ENCODE measurements at places on chromosomes 2 and 18. TPM values are rescaled to one million over a fixed set of nuclear protein-coding genes. Genes with fewer than 3 reads are reported as not detected.

DNA sequence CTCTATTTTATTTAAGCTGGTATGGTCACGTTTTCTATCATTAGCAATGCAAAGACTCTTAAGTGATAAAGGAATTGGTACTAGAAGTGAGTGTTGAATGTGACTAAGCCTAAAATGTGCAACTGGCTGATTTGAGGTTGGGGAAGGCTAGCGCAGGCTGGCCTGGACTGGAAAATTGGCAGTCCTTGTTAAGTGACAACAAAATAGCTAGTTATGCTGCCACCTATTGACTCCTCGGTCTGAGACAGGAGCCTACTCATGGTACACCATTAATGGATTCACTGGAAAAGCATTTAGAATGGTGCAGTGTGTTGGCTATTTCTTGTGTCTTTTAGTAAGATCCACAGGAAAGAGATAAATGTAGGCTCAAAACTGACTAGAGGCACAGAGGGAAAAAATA lies 5.7 kb upstream of the WIPF1 start:
- H3K36me3 ChIP-seq = no peaks in the 10 kb centered on the region
- H3K27me3 ChIP-seq = no peaks in the 10 kb centered on the region
- H3K27ac ChIP-seq = no peak overlapping the region
- no peak overlapping the region for H3K4me3 ChIP-seq
- peaks cover 80% of the 10 kb centered on the region for H3K4me1 ChIP-seq

DNA sequence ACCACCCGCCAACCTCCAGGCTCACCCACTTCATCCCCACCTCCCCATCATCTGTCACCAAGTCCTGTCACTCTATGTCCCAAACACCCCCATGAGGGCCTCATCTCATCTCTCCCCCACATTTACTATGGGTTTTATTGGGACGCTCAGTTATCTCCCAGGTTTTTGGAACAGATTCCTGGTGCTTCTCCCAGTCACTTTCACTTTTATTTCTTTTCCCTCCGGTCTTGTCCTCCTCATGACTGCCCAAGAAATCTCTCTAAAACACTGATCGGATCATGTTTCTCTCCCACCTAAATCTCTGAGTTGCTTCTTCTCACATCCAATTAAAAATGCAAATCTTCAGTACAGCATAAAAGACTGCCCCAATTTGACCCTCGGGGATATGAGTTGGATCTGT lies 273.1 kb downstream of the PHLPP1 start:
- H3K36me3 ChIP-seq = no peaks in the 10 kb centered on the region
- no peaks in the 10 kb centered on the region for H3K27me3 ChIP-seq
- no peak overlapping the region for H3K27ac ChIP-seq
- no peak overlapping the region for H3K4me3 ChIP-seq

DCC gene
- total RNA-seq = not detected

LAMA1 gene
- total RNA-seq = not detected

SERPINB10 gene
- total RNA-seq = not detected

TAF4B gene
- 19.5 TPM for total RNA-seq

DNA sequence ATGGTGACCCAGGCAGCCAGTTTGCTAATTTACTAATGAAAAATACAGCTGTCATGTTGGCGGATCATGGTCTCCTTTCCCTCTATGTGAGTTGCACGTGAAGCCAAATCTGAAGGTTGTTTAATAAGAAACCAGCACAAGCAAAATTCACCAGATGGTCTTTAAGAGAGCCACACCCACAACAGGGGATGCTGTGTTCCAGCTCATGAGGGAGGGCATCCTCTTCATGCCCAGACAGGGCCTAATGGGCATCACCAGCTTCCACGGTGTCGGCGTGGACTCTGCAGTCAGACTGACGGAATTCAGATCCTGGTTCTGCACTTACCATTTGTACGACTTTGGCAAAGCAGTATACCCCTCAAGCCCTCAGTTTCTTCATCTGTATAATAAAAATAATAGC lies 39.9 kb downstream of the TMEM247 start:
- no peak overlapping the region for H3K4me3 ChIP-seq
- H3K27me3 ChIP-seq = no peaks in the 10 kb centered on the region

FEV gene
- not detected for total RNA-seq

DNA sequence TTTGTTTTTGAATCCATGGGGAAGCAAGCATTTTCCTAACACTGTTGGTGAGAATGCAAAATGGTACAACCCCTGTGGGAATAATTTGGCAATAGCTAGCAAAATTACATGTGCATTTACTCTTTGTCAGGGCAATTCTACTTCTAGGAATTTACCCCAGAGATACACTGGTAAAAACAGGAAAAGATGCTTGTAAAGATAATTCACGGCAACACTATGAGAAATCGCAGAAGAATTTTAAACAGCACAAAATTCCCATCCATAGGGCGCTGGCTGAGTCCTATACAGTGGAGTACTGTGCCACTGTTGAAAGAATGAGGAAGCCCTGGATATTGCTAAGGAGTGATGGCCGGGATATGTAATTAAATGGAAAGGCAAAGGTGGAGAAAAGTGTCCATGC lies 75.8 kb downstream of the DGKD start:
- H3K27ac ChIP-seq = no peak overlapping the region
- DNase-seq = no peak
- no peaks in the 10 kb centered on the region for H3K36me3 ChIP-seq
- H3K27me3 ChIP-seq = no peaks in the 10 kb centered on the region

LRATD1 gene
- total RNA-seq = not detected

SERPINB7 gene
- not detected for total RNA-seq

- no peak overlapping the region for H3K4me3 ChIP-seq
- no peaks in the 10 kb centered on the region for H3K4me1 ChIP-seq
- no peak for DNase-seq
These were observed 386.9 kb downstream of the FIGN start for GRCh38 chr2:163348857-163349380.

DNA sequence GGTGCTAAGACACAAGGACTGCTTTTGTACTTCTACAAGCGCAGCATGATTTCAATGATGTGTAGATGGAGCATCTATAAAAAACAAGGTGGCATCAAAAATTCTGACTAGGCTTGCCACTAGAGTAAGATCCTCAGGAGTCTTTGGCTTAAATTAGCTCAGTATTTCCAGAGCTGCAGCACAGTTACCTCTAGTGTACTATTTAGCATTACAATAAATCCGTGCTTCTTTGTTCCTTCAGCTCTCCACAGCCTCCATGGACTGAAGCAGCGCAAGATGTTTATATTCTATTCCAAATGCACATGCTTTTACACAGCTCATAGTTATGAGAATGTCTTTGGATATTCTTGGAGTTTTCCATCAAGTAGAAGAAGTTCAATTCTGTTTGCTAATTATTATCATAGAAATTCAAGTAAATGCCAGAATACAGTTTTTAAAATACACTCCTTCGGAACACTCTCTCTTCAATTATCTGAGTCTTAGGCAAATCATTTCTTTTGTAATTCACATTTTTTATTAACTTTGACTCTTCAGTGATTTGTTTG lies 1133.0 kb upstream of the LRRTM1 start:
- H3K36me3 ChIP-seq = no peaks in the 10 kb centered on the region
- no peak overlapping the region for H3K4me3 ChIP-seq
- H3K4me1 ChIP-seq = no peaks in the 10 kb centered on the region
- DNase-seq = no peak
- no peak overlapping the region for H3K27ac ChIP-seq
- H3K27me3 ChIP-seq = no peaks in the 10 kb centered on the region

CRYBA2 gene
- not detected for total RNA-seq

- H3K27ac ChIP-seq = no peak overlapping the region
- DNase-seq = no peak
- H3K27me3 ChIP-seq = no peaks in the 10 kb centered on the region
- no peak overlapping the region for H3K4me3 ChIP-seq
- H3K4me1 ChIP-seq = no peaks in the 10 kb centered on the region
These were observed 42.0 kb upstream of the LTBP1 start for GRCh38 chr2:32904751-32905150.

GRCh38 chr2:102149644-102150455 lies 7.3 kb downstream of the IL1R1 start:
- no peak overlapping the region for H3K4me3 ChIP-seq
- no peaks in the 10 kb centered on the region for H3K27me3 ChIP-seq
- H3K4me1 ChIP-seq = no peaks in the 10 kb centered on the region
- no peak overlapping the region for H3K27ac ChIP-seq

- H3K27me3 ChIP-seq = no peaks in the 10 kb centered on the region
- no peak overlapping the region for H3K27ac ChIP-seq
- no peak overlapping the region for H3K4me3 ChIP-seq
These were observed 179.6 kb downstream of the VAPA start for GRCh38 chr18:10093445-10093844.

ABCA12 gene
- not detected for total RNA-seq

DNA sequence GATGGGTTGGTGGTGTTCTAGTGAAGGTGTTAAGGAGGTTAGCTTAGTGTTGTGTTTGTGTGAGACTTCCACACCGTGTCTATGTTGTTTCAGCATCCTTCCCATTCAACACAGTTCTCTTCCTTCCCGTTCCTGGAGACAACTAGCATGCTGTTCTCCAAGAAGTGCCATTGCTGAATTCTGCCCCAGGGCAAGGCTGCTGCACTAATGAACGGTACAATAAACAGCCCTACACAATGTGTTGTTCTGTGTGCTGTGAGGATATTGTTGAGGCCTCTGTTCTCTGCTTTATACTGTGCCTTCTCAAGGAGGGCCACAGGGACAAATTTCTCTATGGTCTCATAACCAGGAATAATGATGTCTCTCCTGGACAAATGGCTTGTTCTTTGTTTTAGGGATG lies 39.8 kb upstream of the ZEB2 start:
- H3K27ac ChIP-seq = no peak overlapping the region
- no peaks in the 10 kb centered on the region for H3K36me3 ChIP-seq
- H3K4me1 ChIP-seq = no peaks in the 10 kb centered on the region
- no peaks in the 10 kb centered on the region for H3K27me3 ChIP-seq
- H3K4me3 ChIP-seq = no peak overlapping the region

CYP1B1 gene
- 19.4 TPM for total RNA-seq

DNA sequence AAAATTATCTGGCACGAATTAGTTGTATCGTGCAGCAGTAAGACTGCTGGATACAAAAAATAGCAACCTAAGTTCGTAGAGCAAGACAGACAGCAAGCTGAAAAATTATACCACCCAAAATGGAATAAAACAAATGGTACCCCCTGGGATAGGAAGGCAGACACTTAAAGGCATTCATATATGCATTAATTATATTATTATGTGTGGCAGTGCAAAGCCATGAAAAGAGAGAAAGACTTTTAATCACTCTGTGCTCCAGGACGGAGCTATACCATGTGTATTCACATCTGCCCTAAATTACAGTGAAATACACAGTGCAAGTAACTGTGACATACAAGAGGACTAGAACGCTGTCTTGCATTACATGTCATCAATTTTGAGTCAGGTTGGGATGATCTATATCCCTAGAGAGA lies 235.9 kb downstream of the GULP1 start:
- no peak overlapping the region for H3K27ac ChIP-seq
- no peaks in the 10 kb centered on the region for H3K36me3 ChIP-seq
- DNase-seq = no peak
- no peaks in the 10 kb centered on the region for H3K4me1 ChIP-seq
- no peak overlapping the region for H3K4me3 ChIP-seq

TDRD15 gene
- not detected for total RNA-seq

ASB3 gene
- total RNA-seq = 17.8 TPM

DNA sequence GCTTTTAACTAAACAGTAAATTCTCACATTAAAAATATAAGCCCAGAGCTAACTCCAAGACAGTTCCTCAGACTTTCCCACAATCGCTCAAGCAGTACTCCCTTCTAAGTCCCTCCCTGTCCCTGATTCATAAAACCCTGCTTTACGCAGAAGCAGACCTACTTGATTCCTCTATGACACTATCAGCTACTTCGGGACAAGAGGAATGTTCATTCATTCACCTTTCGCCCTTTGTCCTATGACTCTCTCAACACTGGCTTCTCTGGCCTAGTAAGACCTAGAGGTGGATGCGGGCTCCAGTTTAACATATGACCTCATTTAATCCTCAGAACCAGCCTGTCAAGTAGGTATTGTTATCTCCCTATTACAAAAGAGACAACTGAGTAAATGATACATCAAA lies 10.2 kb downstream of the LPIN2 start:
- no peak overlapping the region for H3K27ac ChIP-seq
- no peak overlapping the region for H3K4me3 ChIP-seq
- H3K36me3 ChIP-seq = peaks cover 12% of the 10 kb centered on the region
- no peaks in the 10 kb centered on the region for H3K27me3 ChIP-seq
- H3K4me1 ChIP-seq = peaks cover 28% of the 10 kb centered on the region

EDAR gene
- 0.16 TPM for total RNA-seq

GRCh38 chr18:59957957-59958356 lies 58.2 kb downstream of the PMAIP1 start:
- no peak overlapping the region for H3K4me3 ChIP-seq
- H3K36me3 ChIP-seq = no peaks in the 10 kb centered on the region
- no peaks in the 10 kb centered on the region for H3K4me1 ChIP-seq
- no peak overlapping the region for H3K27ac ChIP-seq
